GM13977 (cell line): ENCODE measurements at places on chromosomes 4 and X.

DNA sequence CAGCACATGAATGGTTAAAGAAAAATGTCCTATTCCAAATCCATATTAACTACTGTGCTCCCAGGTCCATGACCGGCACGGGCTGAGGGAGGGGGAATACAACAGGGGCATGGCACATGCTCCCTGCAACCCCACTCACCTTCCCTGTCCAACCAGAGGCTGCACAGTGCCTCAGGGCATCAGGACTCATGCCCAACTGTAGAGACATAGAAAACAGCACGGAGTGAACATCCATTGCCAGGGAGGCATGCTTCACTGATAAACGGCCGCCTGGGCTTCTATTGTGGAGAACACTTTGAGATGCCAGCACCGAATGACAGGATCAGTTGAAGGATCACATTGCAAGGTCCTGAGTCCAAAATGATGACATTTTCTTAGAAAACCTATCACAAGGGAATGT is 140.6 kb downstream of the STK32B start:
- DNase-seq, result no peak

DNA sequence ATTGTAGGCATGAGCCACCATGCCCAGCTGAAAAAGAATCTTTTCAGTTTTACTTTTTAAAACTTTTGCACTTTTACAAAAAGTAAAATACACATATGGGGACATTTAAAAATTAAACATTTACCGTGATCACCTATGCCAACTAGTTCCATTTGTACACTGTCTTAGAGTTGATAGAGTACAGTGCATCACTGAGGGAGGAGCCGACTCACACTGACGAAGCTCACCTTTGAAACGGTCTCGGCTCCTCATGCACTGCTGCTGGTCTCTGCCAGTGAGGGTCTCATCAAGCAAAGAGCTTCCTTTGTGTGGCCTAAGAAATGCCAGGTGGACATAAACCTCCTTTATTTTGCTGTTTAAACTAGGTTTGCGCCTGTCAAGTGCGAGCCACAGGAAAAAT is 50.0 kb downstream of the GRK4 start:
- DNase-seq, result no peak

GRCh38 chr4:2470791-2471190 is 1.9 kb downstream of the RNF4 start:
- no peak for DNase-seq

DNA sequence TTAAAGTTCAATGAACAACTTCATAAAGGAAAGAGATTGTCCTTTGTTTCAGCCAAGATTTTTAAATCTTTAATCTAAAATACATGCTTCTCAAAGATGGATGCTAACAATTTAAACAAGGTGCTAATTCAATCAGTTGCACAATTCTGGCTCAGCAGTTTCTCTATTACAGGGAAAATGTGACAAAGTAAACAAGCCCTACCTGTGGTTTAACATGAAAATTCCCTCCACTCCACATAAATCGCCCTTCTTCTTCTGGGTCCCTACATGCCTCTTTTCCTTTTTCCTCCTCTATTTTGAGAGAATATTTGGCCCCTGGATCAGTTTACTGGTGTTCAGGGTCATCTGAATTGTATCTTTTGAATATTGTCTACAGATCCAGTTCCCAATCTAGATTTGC is 80.6 kb downstream of the FRYL start:
- no peak for DNase-seq

DNA sequence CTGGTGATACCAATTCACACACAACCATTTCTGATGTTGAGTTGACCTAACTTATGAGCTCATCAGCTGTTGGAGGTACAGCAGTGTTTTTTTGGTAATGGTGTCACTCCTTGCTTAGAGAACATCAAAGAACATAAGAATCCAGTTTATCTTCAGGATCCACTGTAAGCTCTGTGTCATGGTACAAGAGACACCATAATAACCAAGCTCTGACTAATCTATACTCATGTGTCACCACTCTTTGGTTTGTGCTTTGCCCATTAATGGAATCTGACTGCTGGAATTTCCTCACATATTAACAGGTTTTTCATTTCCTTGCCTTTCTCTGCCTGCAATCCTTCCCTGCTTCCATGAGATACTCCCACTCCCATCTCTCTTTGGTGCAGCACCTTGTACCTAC is 735.1 kb upstream of the LCORL start:
- DNase-seq, result no peak

- DNase-seq, result peak; percentile 9
Observed at GRCh38 chrX:104343428-104344129, 88.8 kb upstream of the ESX1 start.

DNA sequence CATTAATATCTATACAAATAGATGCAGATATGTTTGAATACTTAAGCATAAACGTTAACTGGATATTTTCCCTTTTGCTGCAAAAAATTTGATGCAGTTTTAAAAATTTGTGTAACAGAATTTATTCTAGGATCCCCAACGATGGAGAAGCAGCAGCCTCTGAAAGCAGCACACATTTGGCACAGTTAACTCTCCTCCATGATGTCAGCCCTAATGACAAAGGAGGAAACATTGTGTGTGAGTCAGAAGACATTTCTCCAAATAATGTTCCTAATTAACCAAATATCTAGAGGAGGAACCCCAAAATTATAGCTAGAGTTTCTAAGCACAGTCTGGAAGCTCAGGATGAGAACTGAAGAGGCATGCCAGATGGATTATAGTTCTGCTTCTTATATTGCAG is 281.9 kb upstream of the MAD2L1 start:
- no peak for DNase-seq

- DNase-seq, result no peak
Observed at GRCh38 chr4:16659079-16659478, 239.4 kb downstream of the LDB2 start.

GRCh38 chrX:69145714-69146113 is 19.5 kb downstream of the PJA1 start:
- DNase-seq, result no peak

GRCh38 chr4:151750156-151750555 is 10.7 kb downstream of the GATB start:
- DNase-seq, result no peak

GRCh38 chr4:112183252-112183651 is 38.0 kb downstream of the FAM241A start:
- DNase-seq, result no peak

- DNase-seq, result no peak
Observed at GRCh38 chr4:35644591-35644990, 599.7 kb downstream of the ARAP2 start.

GRCh38 chr4:100428051-100428450 is 89.8 kb downstream of the EMCN start:
- no peak for DNase-seq

DNA sequence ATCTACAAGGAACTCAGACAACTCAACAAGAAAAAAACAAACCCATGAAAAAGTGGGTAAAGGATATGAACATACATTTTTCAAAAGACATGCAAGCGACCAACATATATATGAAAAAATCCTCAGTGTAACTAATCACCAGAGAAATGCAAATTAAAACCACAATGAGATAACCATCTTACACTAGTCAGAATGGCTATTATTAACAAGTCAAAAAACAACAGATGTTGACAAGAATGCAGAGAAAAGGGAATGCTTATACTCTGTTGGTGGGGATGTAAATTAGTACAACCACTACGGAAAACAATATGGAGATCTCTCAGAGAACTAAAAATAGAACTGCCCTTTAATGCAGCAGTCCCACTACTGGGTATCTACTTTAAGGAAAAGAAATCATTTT is 12.1 kb downstream of the NIPAL1 start:
- no peak for DNase-seq

DNA sequence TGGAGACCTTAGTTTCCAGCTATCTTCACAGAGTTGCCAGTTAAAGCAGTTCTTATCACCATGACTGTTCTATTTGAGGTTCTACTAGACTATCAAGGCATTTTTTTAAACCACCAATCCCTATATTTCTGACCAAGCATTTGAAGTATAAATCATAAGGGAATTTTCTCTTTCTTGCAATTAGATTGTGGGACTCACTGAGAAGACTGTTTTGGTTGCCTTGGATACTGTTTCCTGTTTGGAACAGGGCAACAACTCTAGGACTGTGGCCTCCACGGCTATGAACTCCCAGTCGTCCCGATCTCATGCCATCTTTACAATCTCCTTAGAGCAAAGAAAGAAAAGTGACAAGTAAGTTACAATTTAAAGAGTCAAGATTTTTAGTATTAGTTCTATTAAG is 11.8 kb downstream of the KIF4A start:
- DNase-seq, result no peak

DNA sequence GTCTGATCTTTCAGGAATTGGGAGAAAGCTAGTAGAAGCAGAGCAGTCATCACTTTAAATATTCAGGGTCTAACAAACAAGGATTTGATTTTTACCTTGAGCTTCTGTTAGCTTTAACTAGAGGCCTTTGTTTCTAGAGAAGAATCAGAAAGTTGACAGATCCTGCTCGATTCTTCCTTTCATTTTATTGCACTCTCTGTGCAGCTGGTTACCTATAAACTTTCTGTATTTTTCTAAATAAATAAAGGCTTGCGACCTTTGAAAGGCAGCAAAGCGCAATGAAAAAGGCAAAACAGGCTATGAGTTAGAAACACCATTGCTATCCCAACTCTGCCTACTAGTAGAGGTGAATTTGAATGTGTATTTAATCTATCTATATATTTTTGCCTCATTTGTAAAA is 101.4 kb upstream of the NPY2R start:
- no peak for DNase-seq

- DNase-seq, result no peak
Observed at GRCh38 chrX:134718105-134718965, 60.1 kb upstream of the PLAC1 start.

DNA sequence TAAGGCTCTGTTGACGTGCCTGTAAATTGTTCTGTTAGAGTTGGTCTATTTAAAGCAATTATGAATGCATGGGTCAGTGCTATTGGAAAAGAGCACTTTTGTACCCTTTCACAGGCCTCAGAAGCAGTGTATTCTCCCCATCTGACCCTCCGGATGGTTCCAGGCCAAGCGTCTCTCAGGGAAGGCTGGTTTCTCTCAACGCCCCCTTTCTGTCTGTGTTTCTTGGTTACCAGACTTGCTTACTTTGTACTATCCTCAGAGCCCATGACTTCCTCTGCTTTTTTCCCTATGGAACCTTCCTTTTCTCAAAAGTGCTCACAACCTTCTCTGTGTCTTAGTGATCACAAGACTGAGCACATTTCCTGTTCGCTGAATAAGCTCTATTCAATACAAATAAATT is 559.3 kb upstream of the ZFP42 start:
- no peak for DNase-seq

DNA sequence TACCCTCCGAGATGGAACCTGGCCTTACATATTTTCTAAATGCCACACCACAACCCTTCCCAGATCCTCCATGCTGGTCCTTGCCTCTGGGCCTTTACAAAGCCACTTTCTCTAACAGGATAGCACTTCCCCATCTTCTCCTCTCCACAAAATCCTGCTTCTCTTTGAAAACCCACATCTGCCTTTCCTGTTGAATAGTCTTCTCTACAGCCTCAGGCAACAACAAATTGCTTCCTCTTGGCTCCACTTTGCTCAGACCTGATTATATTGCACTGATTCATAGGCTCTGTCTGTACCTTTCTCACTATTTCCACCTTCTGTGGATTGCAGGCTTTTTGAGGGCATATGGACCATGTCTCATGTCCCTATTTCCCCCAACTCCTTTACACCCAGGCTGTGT is 203.7 kb upstream of the MBNL3 start:
- no peak for DNase-seq

DNA sequence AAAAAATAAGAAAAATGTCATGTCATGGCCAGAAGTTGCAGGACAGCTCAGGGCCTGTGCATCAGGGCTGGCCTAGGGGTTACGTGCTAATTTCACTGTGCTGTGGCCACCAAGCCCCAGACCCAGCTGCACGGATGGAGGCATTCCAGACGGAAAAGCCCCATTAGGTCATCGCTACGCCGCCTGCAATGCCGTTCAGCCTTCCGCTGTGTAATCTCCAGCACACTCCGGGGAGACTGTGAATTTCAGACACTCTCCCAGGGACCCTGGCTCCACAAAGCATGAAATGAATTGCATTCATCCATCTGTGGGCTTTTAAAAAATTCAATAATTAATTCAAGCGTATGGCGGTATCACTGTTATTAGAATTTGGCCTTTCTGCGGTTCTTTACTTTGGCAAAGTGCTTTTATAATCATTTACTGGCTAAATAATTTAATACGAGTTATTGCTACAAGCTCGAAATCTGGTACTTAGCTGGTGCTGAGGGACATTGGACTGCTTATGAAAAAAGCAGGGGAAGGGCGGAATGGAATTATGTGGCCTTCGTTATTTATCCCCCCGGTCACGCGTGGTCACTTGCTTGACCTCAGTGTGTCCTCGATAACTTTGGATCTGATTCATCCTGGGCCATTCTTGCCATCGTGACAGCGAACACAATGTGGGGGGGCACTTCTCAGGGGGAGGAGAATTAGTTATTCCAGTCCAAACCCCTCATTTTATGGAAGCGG is 9.0 kb upstream of the NSG1 start:
- no peak for DNase-seq

DNA sequence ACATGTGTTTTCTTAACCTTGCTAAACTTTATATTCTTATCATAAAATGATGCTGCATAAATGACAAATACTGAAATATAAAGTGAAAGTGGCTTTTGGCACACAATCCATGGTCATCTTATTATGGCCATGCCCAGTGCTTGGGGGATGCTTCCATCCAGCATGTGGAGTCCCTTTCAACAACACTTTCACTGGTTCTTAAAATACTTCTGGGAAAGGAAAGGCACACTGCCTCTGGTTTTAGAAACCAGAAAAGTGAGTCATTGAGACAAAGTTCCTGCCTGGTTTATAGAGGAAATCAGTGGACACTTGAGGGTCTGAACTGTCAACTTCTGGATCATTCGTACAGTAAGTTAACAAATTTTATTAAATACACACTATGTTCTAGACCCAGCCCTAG is 248.0 kb upstream of the ADAMTS3 start:
- no peak for DNase-seq

DNA sequence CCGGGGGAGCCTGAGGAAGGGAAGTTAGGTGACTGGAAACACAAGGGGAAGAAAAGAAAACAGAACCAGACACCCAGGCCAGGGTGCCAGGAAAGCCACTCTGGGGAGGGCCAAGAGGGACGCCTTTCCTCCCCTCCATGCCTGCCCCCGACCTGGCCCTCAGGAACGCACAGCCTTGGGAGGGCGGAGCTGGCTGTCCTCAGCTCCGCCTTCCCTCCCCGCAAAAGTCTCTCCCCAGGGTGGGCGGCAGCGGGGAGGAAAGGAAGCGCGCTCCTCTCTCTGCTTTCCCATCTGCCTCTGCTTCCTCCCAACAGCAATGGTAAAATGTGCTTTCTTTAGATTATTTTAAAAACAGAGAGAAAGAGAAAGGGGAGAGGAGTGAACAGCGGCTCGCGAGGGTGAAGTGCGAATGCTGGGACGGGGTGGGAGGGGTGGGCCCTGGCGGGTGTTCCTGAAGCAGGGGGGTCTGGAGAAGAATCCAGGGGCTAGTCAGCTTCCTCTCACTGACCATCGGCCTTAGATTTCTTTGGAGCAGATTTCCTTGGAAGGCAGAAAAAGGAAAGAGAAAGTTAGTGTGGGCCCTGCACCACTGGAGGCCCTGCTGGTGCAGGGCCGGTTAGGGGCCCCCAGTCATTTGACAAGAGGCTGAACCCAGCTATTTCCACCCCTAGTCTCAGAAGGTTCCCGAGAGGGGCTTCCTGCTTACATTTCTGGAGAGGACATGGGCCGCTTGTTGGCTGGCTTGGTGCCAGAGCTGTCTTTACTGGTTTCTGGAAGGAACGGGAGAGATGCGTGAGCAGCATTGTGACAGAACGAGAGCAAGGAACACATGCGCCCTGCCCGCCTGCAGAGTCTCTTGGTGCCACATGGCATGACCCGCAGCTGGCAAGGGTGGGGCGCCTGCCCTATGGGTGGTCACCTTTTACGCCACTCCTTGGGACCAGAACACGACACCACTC is 4.7 kb upstream of the RENBP start:
- DNase-seq, result no peak

- DNase-seq, result no peak
Observed at GRCh38 chr4:170243662-170244288, 154.0 kb upstream of the AADAT start.
